ENCODE measurements at places on chromosomes 7 and 10. TPM values are rescaled to one million over a fixed set of nuclear protein-coding genes. Genes with fewer than 3 reads are reported as not detected.

DNA sequence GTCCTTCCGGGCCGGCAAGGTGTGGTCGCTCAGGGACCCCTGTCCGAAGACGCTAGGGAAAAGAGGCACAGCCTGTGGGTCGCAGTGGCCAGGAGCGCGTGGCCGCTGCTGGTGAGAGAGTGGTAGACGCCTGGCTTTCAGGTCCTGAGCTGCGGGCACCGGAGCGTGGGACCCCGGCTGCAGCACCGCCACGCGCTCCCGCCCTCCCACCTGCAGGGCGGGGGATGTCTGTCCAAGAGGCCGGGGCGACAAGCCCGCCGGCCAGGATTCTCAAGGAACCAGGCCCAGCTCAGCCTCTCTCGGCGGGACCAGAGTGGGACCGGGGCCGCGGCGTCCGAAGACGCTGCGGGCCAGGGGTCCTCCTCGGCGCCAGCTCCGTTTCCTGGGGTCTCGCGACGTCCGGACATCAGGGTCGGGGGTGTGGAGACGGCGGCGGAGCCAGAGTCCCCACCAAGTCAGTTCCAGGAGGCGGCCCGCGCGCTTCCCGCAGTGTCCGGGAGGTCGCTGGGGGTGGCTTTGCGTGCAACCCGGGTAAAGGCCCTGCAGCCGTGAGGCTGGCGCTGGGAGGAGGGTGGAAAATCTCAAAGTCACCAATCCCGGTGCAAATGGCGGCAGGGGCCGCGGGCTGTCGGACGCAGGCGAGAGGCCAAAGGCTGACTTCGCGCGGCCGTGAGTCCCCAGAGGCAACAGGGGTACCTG, 5.5 kb downstream of the ZNF503 start:
- H3K4me1 ChIP-seq = peaks cover 10% of the 10 kb centered on the region
- peaks cover 76% of the 10 kb centered on the region for H3K27me3 ChIP-seq
- no peak overlapping the region for H3K27ac ChIP-seq
- H3K36me3 ChIP-seq = no peaks in the 10 kb centered on the region

DNA sequence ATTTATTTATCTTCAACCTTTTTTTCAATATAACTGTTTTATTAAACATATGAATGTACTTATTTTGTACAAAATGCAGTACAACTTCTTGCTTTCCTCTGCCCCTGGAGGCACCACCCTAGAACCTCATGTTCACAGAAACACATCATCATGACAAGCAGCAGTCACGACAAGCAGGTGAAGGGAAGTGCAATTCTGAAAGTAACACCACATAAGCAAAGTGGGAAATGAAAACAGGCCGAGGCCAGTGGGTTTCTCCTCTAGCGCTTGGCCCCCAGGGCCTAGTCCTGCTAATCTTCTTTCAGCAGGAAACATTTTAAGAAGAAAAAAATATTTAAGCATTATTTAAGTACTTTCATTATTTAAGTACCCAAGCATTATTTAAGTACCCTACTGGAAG, 598.1 kb downstream of the SH2D4B start:
- no peak overlapping the region for H3K27ac ChIP-seq
- H3K27me3 ChIP-seq = peaks cover 3% of the 10 kb centered on the region
- no peaks in the 10 kb centered on the region for H3K4me1 ChIP-seq
- no peak overlapping the region for H3K4me3 ChIP-seq
- DNase-seq = no peak
- H3K36me3 ChIP-seq = no peaks in the 10 kb centered on the region

DNA sequence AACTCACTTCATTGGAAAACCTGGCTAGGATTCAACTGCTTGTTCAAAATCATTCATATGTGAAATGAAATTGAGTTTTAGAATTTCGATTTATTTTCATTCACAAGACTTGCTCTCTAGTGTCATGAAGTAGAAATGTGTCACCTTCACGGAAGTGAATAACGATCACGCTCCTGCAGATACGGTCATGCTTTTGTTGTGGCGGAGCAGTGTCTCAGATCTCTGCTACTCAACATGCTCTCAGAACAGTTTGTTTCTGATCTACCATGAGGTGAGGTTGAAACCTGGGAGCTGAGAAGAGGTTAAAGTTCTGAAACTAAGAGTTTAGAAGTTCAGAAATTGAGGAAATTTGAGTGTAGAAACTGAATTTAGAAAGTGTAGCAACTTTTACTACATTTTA, 13.8 kb upstream of the PITRM1 start:
- peaks cover 15% of the 10 kb centered on the region for H3K4me1 ChIP-seq
- peak overlapping the region; percentile 48 for H3K27ac ChIP-seq
- peak; percentile 61 for DNase-seq
- peaks cover 14% of the 10 kb centered on the region for H3K27me3 ChIP-seq

DNA sequence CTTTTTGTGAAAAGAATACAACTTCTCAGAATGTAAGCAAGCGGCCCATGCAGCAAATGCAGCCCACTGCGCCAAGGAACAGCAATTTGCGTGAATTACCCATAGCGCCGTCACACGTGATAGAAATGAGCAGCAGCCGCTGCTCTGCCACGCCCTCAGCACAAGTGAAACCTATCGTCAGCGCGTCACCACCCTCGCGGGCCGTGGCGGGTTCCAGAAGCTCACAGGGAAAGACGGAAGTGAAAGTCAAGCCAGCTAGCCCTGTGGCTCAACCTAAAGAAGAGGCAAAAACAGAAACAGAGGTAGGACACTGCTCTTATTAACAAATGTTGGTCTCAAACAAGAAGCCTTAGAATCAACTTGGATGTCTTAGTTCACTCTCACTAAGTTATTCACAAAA, 70.5 kb downstream of the SHH start:
- no peak overlapping the region for H3K4me3 ChIP-seq
- peak; percentile 20 for DNase-seq
- peaks cover 63% of the 10 kb centered on the region for H3K36me3 ChIP-seq
- H3K4me1 ChIP-seq = peaks cover 67% of the 10 kb centered on the region
- H3K27me3 ChIP-seq = no peaks in the 10 kb centered on the region

GRCh38 chr10:70430493-70431445, 10.7 kb downstream of the NODAL start:
- no peak for DNase-seq
- peaks cover 2% of the 10 kb centered on the region for H3K36me3 ChIP-seq
- H3K27me3 ChIP-seq = no peaks in the 10 kb centered on the region
- H3K4me1 ChIP-seq = peaks cover 12% of the 10 kb centered on the region
- no peak overlapping the region for H3K4me3 ChIP-seq

The NAT16 gene
- not detected for total RNA-seq

The ATG9B gene
- 12.3 TPM for total RNA-seq

The COMTD1 gene
- total RNA-seq = 58.6 TPM
